ENCODE measurements at places on chromosomes 13 and 19.

- no peak for DNase-seq
Observed at GRCh38 chr19:40571005-40571318, 5.7 kb upstream of the SHKBP1 start.

DNA sequence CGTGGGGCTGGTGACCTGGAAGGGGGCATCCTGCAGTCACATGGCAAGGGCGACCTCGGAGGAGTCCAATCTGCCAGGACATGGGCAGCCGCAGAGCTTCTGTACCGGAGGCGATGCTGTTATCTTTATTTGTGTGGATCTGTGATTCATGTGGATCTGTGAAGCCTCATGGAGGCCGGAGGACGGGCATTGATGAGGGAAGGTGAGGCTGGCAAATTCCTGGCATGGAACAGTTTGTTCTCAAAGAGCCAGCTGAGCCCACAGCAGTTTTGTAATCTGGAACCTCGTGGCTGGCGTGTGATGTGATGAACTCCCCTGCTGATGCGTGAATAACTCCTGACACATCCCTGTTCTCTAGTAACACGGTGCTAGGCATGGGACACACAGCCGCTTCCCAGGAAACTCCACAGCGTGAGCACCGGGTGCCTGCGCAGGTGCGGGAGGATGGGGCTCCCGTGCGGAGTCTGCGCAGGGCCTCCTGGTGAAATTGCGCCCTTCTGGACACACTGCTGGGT, 40.4 kb downstream of the ATP11A start:
- no peak for DNase-seq

- no peak for DNase-seq
Observed at GRCh38 chr19:53462861-53463260, 4.7 kb upstream of the ZNF813 start.

DNA sequence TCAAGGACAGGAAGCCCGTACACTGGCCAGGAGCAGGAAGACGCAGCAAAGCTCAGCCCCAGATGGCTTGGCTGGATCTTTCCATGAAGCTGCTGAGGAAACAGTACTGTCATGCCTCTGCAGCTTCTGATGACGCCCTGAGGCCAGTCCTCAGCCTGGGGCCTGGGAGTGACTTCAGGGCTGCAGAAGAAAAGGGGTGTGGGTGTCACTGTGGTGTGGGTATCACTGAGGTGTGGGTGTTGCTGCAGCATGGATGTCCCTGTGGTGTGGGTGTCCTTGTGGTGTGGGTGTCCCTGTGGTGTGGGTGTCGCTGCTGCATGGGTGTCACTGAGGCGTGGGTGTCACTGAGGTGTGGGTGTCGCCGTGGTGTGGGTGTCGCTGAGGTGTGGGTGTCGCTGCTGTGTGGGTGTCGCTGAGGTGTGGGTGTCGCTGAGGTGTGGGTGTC, 12.0 kb upstream of the GAS6 start:
- DNase-seq = no peak

- DNase-seq = no peak
Observed at GRCh38 chr13:35720690-35721554, 244.4 kb upstream of the MAB21L1 start.

Data from cortex of kidney (tissue), 1 donor.